Spleen (tissue), 13 donors: ENCODE measurements at places on chromosomes 16 and 17. TPM values are rescaled to one million over a fixed set of nuclear protein-coding genes. Genes with fewer than 3 reads are reported as not detected.
A peak's percentile ranks its signal among the peaks of the same experiment; 100 is the strongest.

The CDRT4 gene
- 14.2 TPM for polyA plus RNA-seq

GRCh38 chr16:15542261-15542660, 100.7 kb downstream of the MARF1 start:
- no peak for DNase-seq

DNA sequence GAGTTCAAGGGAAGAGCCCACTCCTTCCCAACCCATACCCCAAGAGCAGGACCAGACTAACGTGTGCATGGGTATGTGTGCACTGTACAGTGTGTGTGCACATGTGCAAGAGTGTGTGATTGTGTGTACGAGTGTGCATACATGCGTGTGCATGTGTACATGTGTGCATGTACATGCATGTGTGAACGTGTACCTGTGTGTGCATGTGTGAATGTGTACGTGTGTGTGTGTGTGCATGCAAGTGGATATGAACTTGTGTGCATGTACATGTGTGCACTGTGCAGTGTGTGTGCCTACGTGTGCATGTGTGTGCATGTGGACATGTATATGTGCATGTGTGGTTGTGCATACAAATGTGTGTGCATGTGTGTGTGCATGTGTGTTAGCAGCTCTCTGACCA, 223.1 kb downstream of the RBFOX3 start:
- DNase-seq = no peak

The CDH5 gene
- polyA plus RNA-seq = 8.9 TPM

DNA sequence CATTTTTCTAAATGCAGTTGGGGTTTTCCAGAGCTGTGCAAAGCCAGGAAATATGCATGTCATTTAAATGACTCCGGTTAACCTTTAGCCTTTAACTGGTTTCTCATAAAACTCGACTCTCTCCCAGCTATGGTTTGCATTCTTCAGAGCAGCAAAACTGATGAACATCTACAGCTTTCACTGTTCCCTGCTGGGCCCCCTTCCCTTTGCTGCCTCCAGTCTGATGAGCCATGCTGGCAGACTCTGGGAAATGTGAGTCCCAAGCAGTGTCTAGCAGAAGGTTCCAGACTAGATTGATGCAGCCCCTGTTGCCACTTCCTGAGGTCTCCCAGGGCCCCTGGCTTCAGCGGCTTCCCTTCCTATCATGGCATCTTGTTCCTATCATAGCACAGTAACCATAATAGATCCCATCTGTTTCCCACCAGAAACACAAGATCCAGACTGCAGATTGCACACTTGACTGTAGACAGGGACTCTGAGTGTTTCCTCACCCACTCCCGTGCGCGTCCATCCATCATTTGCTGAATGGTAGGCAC, 135.4 kb downstream of the CLEC16A start:
- DNase-seq = no peak

The CLEC18A gene
- polyA plus RNA-seq = 4.1 TPM

DNA sequence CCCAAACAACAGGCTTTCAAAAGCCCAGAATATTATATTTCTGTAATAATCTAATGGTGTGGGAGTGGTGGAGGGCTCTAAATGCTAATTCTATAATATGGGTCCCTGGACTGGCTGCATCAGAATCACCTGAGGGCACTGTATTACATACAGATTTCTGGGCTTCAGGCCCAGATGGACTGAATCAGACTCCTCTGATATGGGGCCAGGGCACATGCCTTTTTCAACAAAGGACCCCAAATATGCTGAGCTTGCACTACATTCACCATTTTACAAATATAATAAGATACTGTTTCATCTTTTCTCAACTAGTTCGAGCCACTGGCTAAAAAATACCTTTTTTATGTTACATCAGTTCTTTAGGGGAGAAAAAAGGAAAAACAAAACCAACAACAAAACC, 309.7 kb downstream of the MAP2K6 start:
- DNase-seq = no peak

The PIPOX gene
- polyA plus RNA-seq = 0.80 TPM

GRCh38 chr17:47188271-47188875, 722 bp downstream of the CDC27 start:
- no peak for DNase-seq

The FOXN1 gene
- polyA plus RNA-seq = not detected

- peak; percentile 51 for DNase-seq
These were observed 44.1 kb downstream of the COG7 start for GRCh38 chr16:23408823-23409298.

GRCh38 chr17:64156670-64157069, 26.7 kb upstream of the ERN1 start:
- DNase-seq = no peak

GRCh38 chr16:85451641-85452363, 161.3 kb upstream of the GSE1 start:
- no peak for DNase-seq

DNA sequence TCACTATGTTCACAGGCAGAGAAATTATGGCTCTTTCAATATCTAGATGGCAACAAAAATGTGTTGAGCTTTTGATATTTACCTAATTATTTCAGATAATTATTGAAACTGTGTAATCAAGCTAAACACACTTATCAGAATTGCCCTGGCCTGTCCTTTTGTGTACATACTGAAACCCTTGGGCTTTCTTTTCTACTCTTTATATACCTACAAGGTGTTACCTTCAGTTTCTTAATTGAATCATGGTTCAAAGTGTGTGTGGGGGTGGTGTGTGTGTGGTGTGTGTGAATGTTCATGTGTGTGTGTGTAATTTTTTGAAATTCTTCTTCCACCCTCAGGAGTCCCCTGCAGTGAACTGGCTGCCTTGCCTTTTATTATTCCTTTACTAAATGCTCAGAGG, 506.8 kb upstream of the SOX9 start:
- no peak for DNase-seq

The COIL gene
- 10.8 TPM for polyA plus RNA-seq

The ABCA8 gene
- polyA plus RNA-seq = 7.1 TPM

- peak; percentile 22 for DNase-seq
These were observed 7.6 kb downstream of the EPN2 start for GRCh38 chr17:19244781-19245180.

The C17orf50 gene
- not detected for polyA plus RNA-seq

- DNase-seq = no peak
These were observed 20.5 kb downstream of the CLEC16A start for GRCh38 chr16:10964891-10965326.

DNA sequence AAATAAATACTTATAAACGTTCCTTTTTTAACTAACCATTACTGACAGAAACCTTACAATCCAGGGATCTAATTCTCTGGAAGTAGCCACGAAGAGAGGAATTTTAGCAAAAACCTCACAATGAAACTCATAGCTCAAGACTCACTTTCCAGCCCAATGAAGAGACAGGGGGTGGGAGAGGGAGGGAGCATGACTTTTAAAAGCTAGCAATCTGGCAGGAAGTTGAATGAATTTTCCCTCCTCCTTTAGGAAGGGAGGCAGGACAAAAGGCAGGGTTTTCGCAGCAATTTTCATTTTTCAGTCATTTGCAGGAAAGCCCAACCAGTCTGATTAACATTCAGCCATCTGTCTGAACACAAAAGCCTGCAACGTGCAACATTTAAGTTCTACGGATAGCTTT, 381.5 kb upstream of the PSMD7 start:
- no peak for DNase-seq

The CRYBA1 gene
- polyA plus RNA-seq = not detected

DNA sequence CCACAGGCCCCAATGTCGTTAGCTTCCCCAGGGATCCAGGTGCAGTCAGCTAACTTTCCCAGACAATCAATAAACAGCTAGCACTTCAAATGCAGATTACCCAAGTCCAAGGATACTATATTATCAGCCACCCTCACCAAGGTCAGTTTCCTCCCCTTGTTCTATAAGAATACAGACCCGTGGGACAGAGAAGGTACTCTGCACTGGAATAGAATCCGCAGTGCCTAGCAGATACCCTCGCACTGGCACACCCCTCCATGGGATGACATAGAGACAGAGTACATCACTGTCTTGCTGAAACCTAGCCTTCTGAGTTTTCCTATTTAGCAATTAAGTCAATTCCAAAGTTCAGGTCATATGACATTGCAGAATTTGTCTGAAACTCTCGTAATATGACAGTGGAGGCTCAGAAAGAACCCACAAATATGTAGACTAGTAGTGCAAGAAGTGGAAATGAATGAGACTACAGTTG, 40.0 kb upstream of the ABCA10 start:
- no peak for DNase-seq

- no peak for DNase-seq
These were observed 38.8 kb downstream of the CLEC16A start for GRCh38 chr16:10983159-10983558.

GRCh38 chr16:89136931-89137330, 34.6 kb upstream of the CDH15 start:
- DNase-seq = peak; percentile 54

The TBC1D3B gene
- 3.3 TPM for polyA plus RNA-seq

- DNase-seq = no peak
These were observed 165.9 kb downstream of the CCDC182 start for GRCh38 chr17:57579245-57579644.

- peak; percentile 84 for DNase-seq
These were observed 42.1 kb upstream of the BHLHA9 start for GRCh38 chr17:1227917-1228780.
